ENCODE measurements at places on chromosomes 6 and 20.

GRCh38 chr20:11329271-11329670 lies 588.4 kb upstream of the BTBD3 start:
- no peaks in the 10 kb centered on the region for H3K36me3 ChIP-seq
- no peaks in the 10 kb centered on the region for H3K4me1 ChIP-seq
- H3K27ac ChIP-seq: no peak overlapping the region

- H3K36me3 ChIP-seq: no peaks in the 10 kb centered on the region
- H3K27me3 ChIP-seq: no peaks in the 10 kb centered on the region
- H3K27ac ChIP-seq: peak overlapping the region; percentile 78
- peaks cover 74% of the 10 kb centered on the region for H3K4me1 ChIP-seq
Observed at GRCh38 chr6:167543602-167544497, 219.0 kb downstream of the TTLL2 start.

GRCh38 chr20:14401479-14402138 lies 64.2 kb upstream of the FLRT3 start:
- H3K27me3 ChIP-seq: no peaks in the 10 kb centered on the region
- no peak overlapping the region for H3K4me3 ChIP-seq

DNA sequence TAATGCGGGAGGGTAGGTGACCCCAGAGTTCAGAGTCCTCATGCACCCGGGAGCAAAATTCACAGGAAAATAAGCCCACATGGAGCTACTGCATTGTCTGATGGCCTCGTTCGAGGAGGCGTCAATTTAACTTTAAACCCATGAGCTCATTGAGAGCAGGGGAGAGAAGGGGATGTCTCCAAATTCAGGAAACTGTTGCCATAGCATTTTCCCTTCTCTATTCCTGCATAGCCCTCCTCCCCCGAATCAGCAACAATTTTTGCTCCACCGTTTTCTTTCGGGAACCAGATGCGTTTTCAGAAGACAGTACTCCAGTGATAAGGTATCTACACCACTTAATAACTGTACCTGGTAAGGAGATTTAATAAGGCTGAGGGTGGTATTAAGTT lies 324 bp upstream of the LAMP5 start:
- H3K4me1 ChIP-seq: peaks cover 24% of the 10 kb centered on the region
- no peak overlapping the region for H3K4me3 ChIP-seq
- H3K36me3 ChIP-seq: no peaks in the 10 kb centered on the region
- H3K27ac ChIP-seq: no peak overlapping the region
- no peaks in the 10 kb centered on the region for H3K27me3 ChIP-seq

GRCh38 chr6:160792708-160793107 lies 90.7 kb downstream of the PLG start:
- no peak overlapping the region for H3K4me3 ChIP-seq
- no peak for DNase-seq
- no peaks in the 10 kb centered on the region for H3K4me1 ChIP-seq
- H3K36me3 ChIP-seq: no peaks in the 10 kb centered on the region

GRCh38 chr20:51013577-51014330 lies 9.2 kb downstream of the KCNG1 start:
- no peaks in the 10 kb centered on the region for H3K4me1 ChIP-seq
- no peaks in the 10 kb centered on the region for H3K27me3 ChIP-seq
- no peaks in the 10 kb centered on the region for H3K36me3 ChIP-seq

DNA sequence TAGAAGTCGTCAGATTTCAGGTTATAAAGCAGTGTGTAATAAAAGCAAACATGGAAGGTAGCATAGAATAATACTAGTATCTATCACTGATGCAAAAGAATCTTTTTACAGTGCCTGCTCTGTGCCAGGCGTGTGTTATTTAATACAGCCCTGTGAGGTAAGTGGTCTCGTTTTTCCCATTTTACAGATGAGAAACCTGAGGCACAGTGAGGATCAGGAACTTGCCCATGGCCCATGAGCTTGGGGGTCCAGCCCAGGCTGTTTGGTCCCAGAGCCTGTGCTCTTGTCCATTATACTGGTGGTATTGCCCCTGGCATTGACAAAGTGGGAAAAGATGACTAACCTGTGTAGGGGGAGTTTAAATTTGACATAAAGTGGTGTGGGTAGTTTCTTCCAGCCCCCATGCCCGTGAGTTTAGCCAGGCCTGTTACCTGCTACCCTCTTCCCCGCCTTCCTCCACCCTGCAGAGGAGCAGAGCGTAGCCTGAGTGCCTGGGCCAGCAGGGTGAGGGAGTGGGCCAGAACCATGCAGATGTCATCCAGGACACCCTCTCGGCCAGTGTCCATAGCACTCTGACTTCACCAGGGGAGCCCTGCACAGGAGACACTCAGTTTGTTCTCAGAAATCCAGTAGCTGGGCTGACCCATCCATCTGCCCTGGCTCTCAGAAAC lies 16.6 kb downstream of the WRNIP1 start:
- H3K36me3 ChIP-seq: peaks cover 15% of the 10 kb centered on the region
- no peak overlapping the region for H3K27ac ChIP-seq
- H3K4me3 ChIP-seq: no peak overlapping the region
- H3K4me1 ChIP-seq: no peaks in the 10 kb centered on the region
- no peaks in the 10 kb centered on the region for H3K27me3 ChIP-seq

- no peak for DNase-seq
- H3K36me3 ChIP-seq: no peaks in the 10 kb centered on the region
- H3K4me1 ChIP-seq: no peaks in the 10 kb centered on the region
- no peak overlapping the region for H3K27ac ChIP-seq
- H3K4me3 ChIP-seq: no peak overlapping the region
Observed at GRCh38 chr6:20661721-20662120, 127.5 kb downstream of the CDKAL1 start.

DNA sequence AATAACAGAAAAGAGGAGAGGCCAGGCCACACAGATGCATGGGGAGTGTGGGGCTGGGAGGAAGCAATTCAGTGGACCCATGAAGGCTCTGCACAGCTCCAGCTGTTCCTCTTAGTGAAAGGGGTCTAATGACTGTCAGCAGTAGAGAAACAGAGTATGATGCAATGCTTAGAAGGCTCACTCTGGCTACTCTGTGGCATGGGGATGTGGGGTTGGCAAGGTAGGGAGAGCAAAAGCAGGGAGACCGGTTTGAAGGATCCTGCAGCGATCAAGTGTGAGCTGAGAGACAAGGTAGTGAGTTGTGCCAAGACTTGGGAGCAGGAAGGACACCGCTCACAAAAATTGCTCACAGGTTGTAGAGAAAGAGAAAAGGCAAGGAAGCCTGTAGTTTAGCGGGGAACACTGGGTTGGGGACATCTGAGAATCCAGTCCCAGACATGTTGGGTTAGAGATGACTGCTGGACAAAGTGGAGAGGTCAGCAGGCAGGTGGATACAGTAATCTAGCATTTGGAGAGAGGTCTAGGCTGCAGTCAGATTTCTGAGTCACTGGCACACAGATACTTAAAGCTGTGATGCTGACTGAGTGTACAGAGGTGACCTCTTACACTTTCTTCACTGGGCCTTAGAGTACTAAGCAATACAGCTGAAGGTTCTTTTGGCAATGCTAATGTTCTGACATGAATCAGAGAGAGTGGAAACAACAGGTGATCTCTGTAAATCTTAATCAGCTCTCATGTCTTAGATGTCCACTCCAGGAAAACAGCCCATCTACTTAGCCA lies 27.1 kb downstream of the NAPB start:
- H3K4me1 ChIP-seq: no peaks in the 10 kb centered on the region
- H3K36me3 ChIP-seq: peaks cover 23% of the 10 kb centered on the region
- H3K4me3 ChIP-seq: no peak overlapping the region

DNA sequence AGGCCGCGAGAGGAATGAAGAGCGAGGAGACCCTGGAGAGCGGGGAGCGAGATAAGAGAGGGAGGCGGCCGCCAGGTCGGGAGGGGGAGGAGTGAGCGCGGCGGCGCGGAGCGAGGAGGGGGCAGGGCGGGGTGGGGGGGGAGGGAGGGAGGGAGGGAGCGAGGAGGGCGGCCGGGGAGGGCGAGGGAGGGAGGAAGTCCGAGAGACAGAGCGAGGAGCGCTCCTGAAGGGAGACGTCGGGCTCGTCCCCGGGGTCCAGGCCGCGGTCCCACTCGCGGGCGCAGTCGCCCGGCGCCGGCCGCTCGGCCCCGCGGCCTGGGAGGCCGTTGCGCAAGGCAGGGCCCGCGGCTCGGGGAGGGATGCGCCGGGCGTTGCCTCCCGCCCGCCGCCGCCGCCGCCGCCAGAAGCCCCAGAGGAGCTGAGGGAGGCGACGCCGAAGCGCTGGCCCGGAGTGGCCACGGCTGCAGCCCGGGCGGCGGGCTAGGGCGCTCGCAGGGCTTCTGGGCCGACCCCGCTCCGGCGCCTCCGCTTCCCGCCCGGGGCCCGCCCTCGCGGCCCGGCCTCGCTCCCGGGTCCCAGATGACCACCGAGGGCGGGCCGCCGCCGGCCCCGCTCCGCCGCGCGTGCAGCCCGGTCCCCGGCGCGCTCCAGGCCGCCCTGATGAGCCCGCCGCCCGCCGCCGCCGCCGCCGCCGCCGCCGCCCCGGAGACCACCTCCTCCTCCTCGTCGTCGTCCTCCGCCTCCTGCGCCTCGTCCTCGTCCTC lies at the start of gene FOXF2:
Gene FOXF2 (plus strand): TSS at position 208 of the 764 bp plus-strand sequence. CDS start 372 bp downstream, at position 580.
- H3K4me1 ChIP-seq: peaks cover 14% of the 10 kb centered on the region
- H3K27me3 ChIP-seq: peaks cover 31% of the 10 kb centered on the region
- H3K27ac ChIP-seq: no peak within 1 kb of the TSS
- no peak for DNase-seq
- H3K4me3 ChIP-seq: peak within 1 kb of the TSS; percentile 65

DNA sequence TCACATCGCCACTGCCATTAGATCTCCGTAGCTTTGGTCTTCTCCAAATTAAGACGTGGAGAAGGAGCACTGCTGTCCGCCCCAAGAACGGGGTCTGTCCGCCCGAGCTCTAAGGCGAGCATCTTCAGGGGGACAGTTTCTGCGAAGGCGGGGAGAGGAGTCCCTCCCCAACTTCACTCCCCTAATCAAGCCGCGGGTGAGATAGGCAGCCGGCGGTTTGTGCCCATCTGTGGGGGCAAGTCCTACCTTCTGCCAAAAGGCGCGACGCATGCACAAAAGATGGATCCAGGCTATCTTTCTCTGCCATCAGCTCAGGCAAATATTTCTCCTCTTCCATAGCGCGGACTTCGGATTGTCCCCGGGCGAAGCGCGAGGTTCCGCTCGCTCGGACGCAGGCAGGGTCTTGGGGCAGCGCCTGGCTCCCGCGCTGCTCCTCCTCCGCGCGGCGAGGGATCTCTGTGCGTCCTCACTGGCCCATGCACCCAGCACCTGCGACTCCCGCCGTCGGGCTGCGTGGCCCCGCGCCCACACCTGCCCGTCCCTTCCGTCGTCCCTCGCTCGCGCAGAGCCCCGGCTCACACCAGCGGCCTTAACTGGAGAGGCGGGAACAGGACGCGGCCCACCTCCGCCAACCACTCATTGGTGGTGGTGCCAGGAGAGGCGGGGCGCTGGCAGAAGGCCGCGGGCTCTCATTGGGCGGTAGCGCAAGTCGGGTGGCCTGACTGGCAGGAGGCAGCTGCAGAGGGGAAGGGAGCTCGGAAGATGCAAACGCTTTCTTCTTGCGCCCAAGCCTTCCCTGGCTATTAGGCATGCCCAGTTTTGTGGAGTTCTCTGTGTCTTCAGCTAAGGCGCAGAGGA lies at the start of gene KHDRBS2:
Gene KHDRBS2 (minus strand): TSS at position 614 of the 858 bp plus-strand sequence.
- H3K36me3 ChIP-seq: no peaks in the 10 kb centered on the region

DNA sequence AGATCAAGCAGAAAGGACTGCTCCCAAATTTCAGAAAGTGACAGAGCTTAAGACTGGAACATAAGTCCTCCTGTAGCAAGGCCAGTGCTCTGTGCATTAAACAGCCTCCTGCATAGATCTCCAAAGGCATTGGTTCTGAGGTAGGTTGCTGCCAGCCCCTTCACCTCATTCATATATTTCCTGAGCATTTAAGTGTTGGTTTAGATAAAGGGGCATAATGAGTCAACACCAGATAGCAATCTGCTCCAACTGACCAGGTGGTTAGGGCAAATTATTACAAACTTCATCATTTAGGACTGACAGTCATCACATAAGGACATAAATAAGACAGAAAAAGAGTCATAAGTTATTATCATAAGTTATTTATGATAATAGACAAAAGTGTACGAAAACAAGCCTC lies 10.7 kb downstream of the PTPRK start:
- no peaks in the 10 kb centered on the region for H3K4me1 ChIP-seq
- H3K4me3 ChIP-seq: no peak overlapping the region
- DNase-seq: no peak
- no peak overlapping the region for H3K27ac ChIP-seq
- no peaks in the 10 kb centered on the region for H3K36me3 ChIP-seq
- no peaks in the 10 kb centered on the region for H3K27me3 ChIP-seq

- H3K36me3 ChIP-seq: no peaks in the 10 kb centered on the region
- H3K27me3 ChIP-seq: no peaks in the 10 kb centered on the region
- H3K27ac ChIP-seq: no peak overlapping the region
- H3K4me3 ChIP-seq: peak overlapping the region; percentile 32
Observed at GRCh38 chr20:33862709-33863403, 51.7 kb downstream of the CHMP4B start.

GRCh38 chr20:16035576-16035975 lies 537.7 kb downstream of the KIF16B start:
- no peak for DNase-seq
- H3K27ac ChIP-seq: no peak overlapping the region
- no peaks in the 10 kb centered on the region for H3K36me3 ChIP-seq
- H3K4me3 ChIP-seq: no peak overlapping the region
- H3K27me3 ChIP-seq: no peaks in the 10 kb centered on the region
